ENCODE measurements at places on chromosomes 2 and 18. TPM values are rescaled to one million over a fixed set of nuclear protein-coding genes. Genes with fewer than 3 reads are reported as not detected.

Gene INHA
- total RNA-seq = 0.37 TPM

GRCh38 chr2:227312579-227312978 lies 12.5 kb upstream of the MFF start:
- DNase-seq = no peak

Gene SNORC
- total RNA-seq = 7.7 TPM

GRCh38 chr2:24206714-24207113 lies 31.9 kb downstream of the FAM228A start:
- DNase-seq = no peak
